Stimulated activated naive CD8-positive, alpha-beta T cell treated with anti-CD3 and anti-CD28 coated beads, Interleukin-15, amount 100 ng/mL, for 72 hours (primary cell): ENCODE measurements at places on chromosomes 7 and 10.

GRCh38 chr10:98994030-98994429 lies 241.6 kb downstream of the HPSE2 start:
- no peak for DNase-seq

DNA sequence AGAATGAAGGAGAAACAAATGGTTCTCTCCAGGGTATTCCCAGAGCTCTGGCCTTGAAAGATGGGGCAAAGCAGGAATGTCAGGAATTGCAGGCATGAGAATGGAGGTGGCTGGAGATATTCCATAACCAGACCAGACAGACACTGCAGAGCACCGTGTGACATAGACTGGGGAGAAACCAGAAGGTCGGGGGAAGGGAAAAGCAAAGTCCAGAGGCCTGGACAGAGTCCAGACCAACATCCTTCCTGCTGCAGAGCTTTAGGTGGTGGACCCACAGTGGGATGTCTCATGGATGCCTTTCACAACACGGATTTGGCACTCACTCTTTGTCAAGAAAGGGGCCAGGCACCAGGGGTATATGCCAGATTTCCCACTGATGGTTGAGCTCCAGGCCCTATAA lies 177.2 kb upstream of the INHBA start:
- no peak for DNase-seq

DNA sequence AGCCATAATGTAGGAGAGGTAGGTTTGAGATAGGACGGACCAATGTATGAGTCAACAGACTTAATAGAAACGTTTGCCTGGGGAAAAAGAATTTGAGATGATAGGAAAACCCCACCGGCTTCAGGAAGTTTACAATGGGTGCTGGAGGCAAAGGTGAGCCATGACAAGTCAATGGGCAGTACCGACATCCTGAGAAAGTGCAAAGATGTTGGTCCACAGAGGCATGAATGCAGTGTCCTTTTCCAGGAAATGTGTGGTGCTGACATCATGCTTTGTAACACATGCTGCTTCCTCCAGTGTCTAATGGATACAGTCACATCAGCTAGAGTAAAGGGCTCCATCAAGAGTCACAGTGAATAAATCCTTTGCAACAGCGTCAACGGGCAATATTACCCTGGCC lies 533.6 kb downstream of the INHBA start:
- DNase-seq = no peak

GRCh38 chr10:85863301-85864172 lies 503.1 kb downstream of the GRID1 start:
- no peak for DNase-seq

DNA sequence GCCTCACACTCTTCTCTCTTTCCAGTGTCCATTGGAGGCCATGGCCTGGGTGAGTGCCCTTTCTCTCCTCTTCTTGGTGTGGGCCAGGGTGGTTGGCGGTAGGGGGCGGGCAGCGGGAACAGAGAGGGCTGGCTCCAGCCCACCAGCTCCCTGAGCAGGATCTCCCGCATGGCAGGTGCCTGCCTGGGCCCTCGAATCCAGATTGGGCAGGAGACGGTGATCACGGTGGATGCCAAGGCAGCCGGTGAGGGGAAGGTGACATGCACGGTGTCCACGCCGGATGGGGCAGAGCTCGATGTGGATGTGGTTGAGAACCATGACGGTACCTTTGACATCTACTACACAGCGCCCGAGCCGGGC lies 13.5 kb upstream of the ATP6V1F start:
- no peak for DNase-seq

DNA sequence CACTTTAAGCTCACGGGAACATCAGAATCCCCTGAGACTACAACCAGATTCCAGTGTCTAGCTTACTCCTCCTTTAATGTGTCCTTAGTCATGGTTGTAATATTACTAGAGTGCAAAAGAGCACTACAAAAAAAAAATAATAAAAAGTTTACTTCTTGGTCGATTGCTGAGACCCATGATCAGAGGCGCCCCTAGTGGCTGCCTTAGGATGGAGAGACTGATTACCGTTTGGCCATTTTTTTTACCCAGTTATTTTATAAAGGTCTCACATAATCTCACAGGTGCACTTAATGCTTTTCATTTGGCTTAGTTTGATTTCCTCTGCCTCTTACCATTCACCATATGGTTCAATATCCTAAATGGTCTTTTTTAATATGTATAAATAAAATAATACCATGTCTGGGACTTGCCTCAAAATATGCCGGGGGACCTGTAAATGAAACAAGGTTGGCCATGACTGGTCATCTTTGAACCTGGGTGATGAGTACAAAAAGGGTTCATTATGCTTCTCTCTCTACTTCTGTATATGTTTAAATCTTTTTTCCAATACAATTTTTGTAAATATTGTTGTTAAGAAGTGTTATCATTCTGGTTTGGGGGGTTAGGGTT lies 331.5 kb upstream of the NFE2L3 start:
- no peak for DNase-seq

DNA sequence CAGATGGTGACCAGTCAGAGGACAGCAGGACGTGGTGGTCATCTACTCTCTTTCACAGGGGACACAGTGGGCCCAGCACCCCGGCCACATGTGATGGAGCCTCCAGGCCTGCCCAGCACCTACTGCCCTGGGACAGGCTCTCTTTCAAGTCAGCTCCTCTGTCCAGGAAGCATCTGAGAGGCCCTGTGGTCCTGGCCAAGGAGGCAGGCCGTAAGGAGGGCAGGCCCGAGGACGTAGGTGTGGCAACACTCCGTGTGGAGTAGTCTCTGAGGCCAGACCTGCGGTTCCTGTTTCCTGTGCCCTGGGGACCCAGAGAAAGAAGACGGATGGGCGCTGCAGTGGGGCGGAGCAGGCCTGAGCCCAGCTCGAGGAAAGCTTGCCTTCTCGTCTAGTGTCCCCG lies 179.2 kb downstream of the EBF3 start:
- DNase-seq = no peak

DNA sequence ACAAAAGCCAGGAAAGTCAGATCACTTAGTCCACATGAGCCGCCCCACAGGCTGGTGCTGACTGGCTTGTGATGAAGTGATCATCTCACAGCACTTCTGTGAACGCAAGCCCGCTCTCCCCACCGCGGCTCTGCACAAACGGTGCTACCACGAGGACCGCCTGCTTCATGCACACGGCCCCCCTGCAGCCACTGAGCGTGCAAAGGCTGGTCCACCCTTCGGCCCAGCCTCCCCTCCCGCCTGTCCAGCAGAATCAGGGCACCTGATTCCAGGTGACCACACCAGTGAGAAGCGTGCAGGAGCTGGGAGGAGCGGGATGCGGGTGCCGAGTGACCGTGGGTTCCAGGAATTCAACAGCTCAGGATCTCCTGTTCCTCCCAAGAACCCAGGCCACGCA lies 32.2 kb downstream of the MAD1L1 start:
- DNase-seq = no peak

DNA sequence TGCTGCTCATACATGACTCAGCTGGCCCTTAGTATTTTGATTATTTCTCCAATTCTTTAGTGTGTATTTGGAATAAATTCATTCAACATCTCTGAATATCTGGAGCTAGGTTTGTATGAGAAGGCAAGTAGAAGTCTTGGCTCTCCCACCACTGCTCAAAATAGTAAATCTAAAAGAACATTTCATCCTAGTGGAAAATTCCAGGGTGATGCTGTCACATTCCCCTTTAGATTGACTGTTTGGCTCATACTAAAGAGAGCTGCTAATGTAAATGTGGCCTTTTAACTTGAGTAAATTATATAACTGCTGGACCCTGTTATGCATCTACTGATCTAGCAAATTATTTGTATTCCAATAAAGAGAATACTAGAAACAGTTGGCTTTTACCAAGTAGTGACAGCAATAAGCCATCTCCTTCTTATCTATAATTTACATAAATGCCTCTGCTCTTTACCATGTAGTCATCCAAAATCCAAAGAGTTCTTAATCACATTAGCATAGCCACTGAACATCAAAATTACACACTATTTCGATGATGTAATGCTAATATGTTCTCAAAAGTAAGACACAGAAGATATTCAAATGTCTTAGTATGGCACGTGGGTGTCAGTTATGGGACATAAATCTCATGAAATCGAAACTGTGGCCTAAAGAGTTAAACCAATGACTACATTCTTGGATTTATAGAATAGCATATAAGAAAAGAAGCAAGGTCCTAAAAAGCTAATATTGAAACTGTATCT lies 86.9 kb upstream of the KCND2 start:
- DNase-seq = no peak

DNA sequence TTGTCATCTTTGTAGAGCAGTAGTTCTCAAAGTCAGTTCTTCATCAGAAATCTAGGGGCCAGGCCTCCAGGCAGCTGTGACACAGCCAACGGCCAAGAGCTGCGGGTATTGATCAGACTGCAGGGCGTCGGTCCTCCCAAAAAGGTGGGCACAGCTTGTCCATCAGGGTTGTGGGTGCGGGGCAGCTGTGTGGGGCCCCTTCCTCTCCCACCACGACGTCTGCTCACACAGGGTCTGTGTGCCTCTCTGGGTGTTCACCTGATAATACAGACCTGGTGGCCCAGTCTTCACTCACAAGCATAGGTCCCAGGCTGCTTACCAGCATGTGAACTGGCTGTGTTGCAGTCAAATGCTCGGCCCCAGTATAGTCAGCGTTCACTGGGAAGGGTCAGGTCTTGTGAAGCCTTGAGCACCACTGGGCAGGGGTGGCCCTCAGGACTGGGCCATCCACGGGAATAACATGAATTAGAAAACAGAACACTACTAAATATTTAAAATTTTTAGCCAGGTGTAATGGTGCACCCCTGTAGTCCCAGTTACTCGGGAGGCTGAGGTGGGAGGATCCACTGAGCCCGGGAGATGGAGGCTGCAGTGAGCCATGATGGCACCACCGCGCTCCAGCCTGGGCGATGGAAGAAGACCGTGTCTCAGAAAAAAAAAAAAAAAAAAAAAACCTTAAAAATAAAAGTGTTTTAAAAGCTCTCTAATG lies 102.8 kb upstream of the DIP2C start:
- no peak for DNase-seq

DNA sequence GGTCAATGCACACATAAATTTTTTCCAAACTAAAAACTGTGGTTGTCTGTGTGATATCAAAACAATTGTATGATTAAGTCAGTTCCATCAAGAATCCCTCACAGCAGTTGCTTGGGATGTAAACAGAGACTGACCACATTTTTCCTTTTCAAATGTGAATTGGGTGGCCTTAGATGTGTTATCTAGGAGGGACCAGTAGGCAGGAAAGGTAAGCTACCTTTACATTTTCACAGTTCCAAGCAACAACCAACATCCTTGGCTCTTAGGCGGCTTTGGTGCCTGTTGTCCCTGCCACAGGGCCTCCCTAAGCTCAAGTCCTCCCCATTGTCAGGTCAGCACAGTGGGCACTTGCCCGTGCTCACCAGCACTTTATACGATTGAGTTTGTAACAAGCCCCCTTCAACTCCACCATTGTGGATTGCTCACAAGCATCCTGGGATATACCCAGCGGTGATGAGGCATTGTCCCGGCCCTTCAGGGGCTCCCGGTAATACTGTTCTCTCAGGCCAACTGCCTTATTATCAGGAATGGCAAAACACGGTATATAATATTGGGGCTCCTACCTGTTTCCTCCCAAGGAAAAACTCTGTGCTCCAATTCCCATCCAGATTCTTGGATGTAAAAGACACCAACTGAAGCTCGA lies 114.9 kb upstream of the ANKRD1 start:
- no peak for DNase-seq

DNA sequence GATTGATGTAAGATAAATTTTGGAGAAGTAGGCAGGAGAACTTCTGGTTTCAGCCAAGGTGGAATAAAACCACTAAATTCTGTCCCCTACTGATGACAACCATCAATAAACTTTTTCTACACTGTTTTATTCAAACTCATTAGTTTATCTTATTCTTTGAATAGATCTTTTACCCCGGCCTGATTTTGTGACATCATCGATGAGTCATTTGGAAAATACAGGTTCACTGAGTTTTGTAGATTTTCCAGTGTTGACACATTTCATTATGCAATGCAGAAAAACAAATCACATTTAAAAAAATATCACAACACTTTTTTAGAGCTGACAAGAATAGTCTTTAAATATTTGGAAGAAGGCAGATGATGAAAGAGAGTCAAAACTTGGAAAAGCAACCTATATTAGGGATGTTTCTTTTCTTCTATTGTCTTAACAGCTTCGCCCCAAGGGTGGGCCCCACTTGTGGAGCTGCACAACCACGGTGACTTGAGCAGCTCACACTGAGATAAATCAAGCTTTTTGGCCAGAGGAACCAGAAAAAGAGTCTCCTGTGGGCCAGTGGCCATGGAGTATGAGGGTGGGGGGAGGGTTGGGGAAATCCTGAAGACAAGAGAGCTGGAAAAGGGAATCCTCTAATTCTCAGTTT lies 112.8 kb downstream of the PTEN start:
- no peak for DNase-seq

DNA sequence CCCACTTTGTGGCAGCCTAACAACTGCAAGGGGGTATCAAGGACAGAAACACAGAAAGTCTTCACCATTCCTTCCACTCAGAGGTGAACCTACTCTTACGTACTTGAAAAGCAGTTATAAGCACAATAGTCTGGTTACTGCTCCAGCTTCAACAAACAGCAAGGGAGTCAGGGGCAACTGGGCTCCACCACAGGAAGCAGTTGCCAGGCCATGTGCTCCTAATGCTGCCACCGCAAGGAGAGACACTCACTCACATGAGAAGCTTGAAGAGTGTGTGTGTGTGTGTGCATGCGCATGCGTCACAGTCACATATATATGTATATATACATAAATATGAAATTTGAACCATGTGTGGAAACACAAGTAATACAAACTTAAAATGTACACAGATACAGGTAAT lies 65.5 kb downstream of the GRB10 start:
- DNase-seq = no peak

DNA sequence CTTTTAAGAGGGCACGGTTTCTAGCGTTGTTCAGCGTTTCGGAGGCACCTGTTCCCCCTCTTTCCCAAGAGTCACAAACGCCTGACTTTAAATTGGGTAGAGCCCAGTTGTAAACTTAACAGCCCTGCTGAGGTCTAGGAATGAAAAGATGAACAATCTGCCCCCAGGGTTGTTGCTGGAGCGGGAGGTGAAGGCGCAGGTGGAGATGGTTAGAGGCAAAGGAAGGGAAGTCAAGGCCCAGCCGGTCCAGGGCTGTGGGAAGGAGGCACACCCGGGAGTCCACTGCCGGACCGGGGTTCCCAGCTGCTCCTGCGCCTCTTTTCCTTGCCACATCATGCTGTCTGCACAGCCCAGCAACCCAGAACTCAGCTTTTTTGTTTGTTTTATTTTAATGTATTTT lies 770 bp downstream of the PRXL2A start:
- no peak for DNase-seq

- DNase-seq = no peak
Measured at GRCh38 chr7:146146831-146147486, 30.4 kb downstream of the CNTNAP2 start.

DNA sequence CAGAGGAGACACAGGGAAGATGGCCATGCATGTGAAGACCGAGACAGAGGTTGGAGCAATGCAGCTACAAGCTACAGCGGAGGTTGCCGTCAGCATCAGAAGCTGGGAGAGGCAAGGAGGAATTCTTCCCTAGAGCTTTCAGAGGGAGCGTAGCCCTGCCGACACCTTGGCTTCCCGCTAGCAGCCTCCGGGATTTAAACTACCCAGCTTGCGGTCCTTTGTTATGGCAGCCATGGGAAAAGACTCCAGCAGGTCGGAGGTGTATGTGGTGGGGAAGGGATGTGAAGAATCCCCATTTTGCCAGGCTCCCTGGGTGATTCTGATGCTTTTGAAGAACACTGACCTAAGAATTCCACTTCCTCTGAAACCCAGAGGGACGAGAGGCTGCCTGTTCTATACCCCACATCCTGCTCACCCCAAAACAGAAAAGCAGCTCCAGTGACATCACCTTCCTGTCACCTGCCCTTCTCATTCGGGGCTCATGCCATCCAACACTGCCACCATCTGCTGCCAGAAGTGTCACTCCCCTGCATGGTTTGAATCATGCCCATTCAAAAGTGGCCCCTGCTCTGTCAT lies 3.3 kb upstream of the SEPHS1 start:
- DNase-seq = peak; percentile 45
